Fibroblast of mammary gland (primary cell): ENCODE measurements at places on chromosomes 16 and 17.

DNA sequence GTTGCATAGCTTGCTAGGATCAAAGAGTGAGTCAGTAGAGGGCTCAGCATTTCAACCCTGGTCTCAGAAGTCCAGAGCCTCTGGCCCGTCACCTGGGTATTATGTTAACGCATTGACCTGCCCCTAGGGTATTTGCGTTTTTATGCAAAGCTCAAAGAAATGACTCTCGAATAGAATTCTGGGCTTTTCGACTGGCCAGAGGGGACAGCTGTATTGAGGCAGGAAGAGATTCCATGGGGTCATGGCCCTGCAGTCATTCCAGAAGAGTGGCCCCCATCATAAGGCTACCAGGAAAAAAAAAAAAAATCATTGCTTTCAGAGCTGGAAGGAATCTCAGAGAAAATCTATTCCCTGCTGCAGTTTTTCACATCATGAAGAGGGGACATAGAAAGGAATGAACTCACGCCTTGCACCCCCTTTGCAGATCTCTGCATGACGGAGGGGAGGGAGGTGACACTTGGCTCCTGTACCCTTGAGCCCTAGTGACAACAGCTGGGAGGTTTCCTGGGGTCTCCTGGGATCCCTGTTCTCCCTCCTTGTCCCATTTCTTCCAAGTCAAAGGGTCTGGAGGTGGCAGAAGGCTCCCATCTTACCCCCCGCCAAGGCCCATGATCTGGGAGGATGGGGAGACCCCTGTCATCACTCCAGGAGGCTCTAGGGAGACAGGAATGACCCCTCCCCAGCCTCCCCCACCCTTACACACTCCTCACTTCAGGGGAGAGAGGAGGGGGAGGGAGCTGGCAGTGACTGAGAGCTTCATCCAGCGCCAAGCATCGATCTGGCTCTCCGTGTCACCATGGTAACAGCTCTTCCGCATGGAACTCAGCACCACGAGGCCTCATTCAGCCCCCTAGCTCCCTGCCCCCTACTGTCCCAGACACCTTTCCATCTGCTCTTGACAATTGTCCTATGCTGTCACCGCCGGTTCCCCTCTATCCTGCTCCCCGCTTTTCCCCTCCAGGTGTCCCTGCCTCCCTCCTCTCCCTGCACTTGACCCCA, 35.8 kb downstream of the GP2 start:
- DNase-seq = no peak

GRCh38 chr17:56114469-56114868, 38.8 kb upstream of the ANKFN1 start:
- DNase-seq = no peak

- DNase-seq = no peak
Observed at GRCh38 chr17:74805591-74805991, 29.4 kb upstream of the NAT9 start.

DNA sequence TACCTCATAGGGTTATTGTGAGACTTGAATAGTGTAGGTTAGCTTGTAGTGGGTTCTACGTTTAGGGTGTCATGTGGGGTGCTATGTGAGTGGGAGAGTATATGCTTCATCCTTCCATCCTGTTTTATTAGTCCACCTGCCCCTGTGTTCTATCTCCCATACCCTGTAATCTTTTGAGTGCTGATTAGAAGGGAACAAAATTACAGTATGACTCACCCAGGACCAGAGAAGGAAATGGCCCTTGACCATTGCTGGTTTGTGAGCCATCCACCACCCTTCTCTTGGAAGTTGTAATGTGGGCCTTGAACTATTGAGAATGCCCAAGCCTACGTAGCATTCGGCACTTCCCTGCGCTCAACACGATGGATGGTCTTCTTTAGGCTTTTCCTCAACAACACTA, 17.1 kb downstream of the SAP30BP start:
- DNase-seq = peak; percentile 36

- DNase-seq = no peak
Observed at GRCh38 chr16:1306334-1306733, 3.1 kb upstream of the UBE2I start.
